Renal pelvis (tissue), 12 donors: ENCODE measurements at places on chromosomes 2 and 18.

DNA sequence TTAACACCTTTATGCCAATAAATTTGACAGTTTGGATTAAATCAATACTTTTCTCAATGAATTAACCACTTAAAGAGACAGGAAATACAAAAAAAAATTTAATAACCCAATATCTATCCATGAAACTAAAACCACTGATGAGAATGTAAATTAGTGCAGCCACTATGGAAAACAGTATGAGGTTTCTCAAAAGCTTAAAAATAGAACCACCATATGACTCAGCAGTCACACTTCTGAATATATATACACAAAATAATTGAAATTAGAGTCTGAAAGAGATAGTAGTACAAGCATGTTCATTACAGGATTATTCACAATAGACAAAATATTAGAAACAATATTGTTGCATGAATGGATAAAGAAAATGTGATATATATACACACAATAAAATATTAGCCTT is 382.1 kb upstream of the SETBP1 start:
- no peak for DNase-seq

DNA sequence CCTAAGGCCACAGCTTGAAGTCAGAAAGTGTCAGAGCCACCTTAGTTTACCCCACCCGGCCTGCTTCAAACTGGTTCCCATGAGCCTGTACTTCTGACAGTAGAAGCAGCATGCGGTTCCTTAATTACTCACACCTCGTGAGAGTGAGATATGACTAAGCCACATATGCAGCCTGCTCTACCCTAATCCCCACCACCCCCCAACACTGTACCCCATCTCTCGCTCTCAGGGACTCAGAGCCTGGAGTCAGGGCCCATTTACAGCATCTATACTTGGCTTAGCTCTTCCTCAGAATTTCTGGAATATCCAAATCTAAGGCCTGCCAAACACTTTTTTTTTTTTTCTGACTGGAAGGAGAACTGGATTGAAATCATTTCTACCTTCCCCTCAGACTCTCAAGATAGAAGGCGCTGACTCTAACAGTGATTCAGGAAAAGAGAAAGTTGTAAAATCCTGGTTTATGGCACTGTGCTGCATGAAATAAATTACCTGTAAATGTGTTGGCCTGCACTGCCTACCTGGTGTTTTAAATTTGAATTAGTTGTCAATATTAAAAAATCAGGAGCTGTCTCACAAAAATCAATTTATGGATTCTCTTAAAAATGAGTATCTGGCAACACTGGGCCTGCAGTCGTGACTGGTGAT is 360.0 kb downstream of the RND3 start:
- no peak for DNase-seq

GRCh38 chr2:175884697-175885393 is 117.2 kb downstream of the LNPK start:
- DNase-seq: no peak

- no peak for DNase-seq
Measured at GRCh38 chr2:240642806-240643092, 17.5 kb downstream of the GPR35 start.

DNA sequence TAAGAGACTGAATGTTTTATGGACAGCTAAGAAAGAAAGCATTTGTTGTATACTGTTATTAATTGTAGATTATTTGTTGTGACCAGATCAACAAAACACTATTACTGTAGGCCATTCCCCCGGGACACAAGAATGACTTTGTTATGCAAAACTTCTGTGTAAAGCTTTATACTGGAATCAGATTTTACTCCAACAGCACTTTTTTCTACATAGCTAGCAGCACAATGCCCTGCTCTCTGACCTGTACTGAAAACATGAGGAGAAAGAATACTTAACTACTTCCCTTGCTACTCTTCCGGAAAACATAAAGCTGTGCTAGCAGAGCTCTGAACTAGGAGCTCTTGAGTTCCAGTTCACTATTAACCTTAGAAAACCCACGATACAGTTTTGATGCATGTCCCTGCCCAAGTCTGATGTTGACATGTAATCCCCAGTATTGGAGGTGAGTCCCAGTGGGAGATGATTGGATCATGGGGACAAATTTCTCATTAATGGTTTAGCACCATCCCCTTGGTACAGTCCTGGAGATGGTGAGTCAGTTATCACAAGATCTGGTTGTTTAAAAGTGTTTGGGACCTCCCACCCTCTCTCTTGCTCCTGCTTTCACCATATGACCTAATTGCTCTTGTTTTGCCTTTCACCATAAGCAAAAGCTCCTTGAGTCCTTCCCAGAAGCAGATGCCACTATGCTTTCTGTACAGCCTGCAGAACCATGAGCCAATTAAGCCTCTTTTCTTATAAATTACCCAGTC is 601.1 kb upstream of the PIK3C3 start:
- DNase-seq: peak; percentile 26

GRCh38 chr2:26178746-26179436 is 6.0 kb downstream of the GAREM2 start:
- no peak for DNase-seq

GRCh38 chr2:85064927-85065577 is 68.1 kb upstream of the TCF7L1 start:
- DNase-seq: no peak

- DNase-seq: no peak
Measured at GRCh38 chr18:24776019-24776418, 315.6 kb downstream of the HRH4 start.

DNA sequence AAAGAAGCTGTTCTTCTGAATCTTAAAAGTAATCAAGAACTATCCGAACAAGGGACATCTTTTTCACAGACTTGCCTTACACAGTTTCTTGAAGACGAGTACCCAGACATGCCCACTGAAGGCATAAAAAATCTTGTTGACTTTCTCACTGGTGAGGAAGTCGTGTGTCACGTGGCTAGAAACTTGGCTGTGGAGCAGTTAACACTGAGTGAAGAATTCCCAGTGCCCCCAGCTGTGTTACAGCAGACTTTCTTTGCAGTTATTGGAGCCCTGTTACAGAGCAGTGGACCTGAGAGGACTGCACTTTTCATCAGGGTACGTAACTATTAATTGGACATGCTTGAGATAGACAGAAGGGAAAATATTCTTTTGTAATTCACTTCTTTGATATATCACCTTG is 2.4 kb downstream of the MRPL44 start:
- DNase-seq: no peak

- no peak for DNase-seq
Measured at GRCh38 chr18:22394428-22394827, 23.3 kb downstream of the CTAGE1 start.

DNA sequence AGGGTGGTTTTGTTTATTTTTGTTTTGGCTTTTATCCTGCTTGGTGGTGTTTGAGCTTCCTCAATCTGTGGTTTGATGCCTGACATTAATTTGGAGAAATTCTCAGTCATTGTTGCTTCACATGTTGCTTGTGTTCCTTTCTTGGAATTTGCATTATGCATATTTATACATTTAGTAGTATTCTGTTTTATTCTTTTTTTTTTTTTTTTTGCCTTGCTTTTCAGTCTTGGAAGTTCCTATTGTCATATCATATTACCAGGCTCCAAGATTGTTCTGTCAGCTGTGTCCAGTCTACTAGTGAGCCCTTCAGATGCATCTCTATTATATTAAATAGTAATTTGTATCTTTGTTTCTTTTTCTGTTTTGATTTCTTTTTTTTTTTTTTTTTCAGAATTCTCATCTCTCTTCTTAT is 77.0 kb downstream of the EPC2 start:
- DNase-seq: no peak

DNA sequence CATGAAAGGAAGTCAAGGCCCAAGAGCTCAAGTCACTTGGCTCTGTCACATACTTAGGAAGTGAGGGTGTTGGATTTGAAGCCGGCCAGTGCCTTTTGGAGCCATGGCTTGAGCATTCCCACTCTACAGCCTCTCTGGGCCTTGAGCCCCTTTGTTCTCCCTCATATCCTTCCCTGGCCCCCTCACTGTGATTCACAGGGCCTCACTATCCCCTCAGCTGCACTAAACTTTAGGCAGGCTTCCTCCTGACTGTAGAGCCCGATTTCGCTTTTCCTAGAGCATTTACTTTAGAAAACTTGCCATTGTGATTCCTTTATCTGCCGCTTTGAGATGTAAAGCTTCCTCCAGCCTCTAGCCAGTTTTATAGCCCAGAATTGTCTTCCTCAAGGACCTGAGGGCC is 107.6 kb downstream of the FBXO15 start:
- no peak for DNase-seq

DNA sequence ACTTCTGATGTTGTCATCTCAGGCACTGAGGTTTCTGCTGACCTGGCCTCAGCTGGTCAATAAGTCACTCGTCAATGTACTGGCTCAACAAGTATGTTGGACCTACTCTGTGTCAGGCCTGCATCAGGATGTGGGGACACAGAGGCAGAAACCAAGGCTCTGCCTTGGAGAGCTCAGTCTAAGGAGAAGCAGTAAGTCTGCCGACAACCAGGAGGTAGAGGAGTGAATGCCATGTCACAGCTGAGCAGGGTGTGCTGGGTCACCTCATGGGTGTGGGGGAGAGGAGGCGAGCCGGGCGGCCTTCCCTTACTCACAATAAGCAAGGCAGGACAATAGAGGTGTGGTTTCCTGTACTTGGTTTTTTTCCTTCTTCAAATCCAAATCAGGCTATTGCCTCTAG is 75.8 kb downstream of the COLEC12 start:
- DNase-seq: no peak

- DNase-seq: no peak
Measured at GRCh38 chr2:26582890-26583289, 58.3 kb downstream of the CIB4 start.

DNA sequence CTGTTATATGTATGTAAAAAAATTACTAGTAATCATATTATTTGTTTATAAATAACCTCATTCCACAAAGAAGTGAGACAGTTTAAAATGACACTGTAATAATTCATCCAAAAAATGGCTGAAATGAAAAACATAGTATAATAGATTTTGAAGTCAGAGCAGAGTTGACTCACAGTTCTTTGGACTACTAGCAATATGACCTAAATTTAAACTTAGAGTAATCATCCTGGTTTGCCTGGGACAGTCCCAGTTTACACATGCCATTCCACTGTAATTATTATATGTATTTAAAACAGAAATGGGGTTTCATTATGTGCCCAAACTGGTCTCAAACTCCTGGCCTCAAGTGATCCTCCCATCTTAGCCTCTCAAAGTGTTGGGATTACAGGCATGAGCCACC is 48.3 kb downstream of the CCDC88A start:
- no peak for DNase-seq

DNA sequence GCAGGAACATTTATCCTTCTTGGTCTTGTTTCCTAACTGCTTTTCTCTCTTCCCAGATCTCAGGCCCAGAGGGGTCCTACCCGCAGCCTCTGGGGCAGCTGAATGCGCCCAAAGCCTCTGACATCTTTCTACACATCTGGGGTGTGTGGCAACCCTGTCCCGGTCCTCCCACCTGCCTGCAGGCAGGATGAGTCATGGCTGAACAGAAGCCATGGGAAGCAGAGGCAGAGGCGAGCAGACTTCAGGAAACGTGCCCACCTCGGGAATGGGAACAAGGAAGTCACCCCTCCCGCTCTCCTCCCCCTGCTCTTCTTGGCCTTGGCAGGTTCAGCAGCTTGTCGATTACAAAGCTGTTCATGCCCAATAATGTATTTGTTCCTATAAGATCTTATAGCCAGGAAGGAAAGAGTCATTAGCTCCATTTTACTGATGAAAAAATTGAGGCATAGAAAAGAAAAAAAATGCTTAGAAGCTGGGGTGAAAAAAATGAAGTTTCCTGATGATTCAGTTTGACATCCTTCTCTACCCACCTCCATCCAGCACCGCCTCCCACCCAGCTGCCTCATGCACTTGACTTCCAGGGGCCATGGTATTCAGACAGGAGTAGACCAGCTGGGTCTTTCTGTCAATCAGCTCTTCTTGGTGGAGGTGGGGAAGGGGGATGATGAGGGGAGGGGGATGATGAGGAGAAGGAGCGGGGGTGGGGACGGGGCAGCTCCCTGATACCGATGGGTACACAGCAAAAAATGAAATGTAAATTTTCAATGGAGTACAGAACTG is 10.4 kb upstream of the KCNF1 start:
- no peak for DNase-seq

DNA sequence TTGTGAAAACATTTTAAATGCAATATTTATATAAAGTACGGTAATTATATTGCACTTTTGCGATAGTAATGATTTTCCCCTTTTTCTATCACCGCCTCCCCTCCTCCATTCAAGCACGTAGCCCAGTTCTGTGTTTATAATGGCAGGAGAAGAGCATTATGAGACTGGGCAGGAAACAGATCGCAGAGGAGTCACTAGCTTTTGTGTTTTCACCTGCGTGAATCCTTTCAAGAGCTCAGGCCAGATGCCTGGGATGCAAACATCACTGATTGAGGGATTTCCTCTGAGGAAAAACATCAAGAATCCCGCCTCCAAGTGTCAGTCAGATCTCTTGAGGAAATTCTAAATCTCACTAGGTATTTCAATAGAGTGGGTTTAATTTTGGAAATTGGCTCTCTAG is 178.4 kb upstream of the FN1 start:
- DNase-seq: no peak

DNA sequence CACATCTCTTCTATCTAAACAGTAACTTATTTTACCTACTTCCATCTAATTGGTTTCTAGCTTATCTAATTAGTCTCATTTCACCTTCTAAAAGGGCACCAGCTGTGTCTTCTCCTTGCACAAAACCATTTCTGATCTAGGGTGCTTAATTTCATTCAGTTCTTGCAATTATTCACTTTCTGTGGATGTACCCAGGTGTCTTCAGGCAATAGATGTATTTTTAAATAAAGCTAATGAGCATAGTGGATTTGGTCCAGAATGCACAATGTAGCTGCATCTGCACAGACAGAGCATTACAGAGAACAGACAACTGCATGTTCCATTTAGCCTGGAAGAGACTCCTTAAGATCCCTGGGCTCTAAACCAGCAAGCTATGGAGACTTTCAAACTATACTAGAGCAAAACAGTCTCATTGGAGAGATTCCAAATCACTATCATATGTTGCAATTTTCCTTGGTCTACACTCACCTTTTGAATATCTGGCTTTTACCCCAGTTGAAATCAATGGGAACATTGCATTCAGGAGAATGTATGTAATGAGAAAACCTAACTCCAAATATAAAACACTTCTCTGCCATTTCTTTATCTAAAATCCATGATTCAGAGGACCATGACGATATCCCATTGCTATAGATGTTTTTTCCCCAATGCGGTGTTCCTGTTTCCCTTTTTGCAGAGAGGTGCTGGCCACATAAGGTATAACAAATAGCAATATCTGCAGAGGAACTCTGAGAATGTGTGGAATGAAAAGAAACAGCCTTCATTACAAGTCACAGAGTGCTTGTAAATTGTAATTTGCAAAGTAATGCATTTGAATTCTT is 3.5 kb upstream of the RFX8 start:
- no peak for DNase-seq

DNA sequence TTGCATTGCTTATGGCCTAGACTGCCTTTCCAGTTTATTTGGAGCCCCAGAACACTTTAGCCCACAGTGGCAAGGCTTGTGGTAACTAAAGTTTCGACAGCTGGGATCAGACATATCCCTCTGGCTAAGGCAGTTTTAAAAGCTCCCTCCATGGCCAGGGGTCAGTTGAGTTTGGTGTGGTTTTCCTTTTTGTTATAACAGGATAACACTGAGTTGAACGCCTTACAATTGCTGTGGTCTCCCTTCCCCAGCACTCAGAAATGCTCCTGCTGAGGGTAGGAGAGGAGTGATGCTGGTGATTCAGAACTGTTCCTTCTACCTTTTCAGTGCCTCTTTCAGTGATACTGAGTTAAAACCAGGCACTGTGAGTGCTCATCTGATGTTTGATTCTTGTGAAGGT is 182.6 kb downstream of the GULP1 start:
- no peak for DNase-seq
